ENCODE measurements at places on chromosomes 1 and 21.
A peak's percentile ranks its signal among the peaks of the same experiment; 100 is the strongest.

GRCh38 chr1:228048120-228048519 lies 34.4 kb upstream of the ARF1 start:
- no peak for DNase-seq

DNA sequence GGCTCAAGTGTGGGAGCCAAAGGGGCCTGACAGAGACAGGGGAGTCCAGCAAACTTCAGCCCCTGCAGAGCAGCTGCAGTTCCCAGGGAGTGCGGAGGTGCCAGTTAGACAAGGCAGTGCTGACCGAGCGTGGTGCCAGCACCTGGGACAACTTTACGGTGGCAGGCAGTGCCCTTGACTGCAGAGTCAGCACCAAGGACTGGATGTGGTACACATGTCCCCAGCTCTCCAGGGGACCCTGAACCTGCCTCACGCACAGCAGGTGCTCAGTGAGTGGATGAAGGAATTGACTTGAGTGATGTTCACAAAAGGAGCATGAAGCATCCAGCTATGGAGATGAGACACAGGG lies 296.5 kb downstream of the SIPA1L2 start:
- DNase-seq = no peak

- DNase-seq = no peak
Observed at GRCh38 chr1:224703702-224704101, 87.6 kb downstream of the CNIH3 start.

DNA sequence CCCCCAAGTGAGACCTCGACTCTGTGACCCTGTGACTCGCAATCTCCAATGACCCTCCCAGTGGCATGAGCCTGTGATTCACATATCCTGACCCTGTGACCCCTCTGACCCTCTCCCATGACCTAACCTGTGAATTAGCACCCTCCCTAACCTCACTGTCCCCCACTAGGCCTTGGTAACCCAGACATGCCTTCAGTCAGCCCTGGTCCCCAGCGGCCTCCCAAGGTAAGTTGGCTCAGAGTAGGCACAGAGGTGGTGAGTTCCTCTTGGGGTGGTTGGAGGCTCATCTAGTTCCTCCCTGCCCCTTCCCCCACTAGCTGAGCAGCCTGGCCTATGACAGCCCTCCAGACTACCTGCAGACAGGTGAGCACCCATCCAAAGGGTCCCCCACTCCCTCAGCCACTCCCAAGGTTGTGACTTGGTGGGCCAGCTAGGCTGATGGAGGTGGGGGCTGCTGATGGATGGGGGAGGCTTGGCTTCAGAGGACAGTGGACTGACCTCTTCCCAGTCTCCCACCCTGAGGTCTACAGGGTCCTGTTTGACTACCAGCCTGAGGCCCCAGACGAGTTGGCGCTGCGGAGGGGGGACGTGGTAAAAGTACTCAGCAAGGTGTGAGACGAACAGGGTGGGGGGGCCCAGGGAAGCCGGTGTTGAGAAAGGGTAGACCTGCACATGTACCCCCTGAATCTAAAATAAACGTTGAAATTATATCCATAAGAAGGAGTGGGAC lies 1.6 kb downstream of the SH3D21 start:
- no peak for DNase-seq

- peak; percentile 33 for DNase-seq
Observed at GRCh38 chr1:162498496-162498810, 835 bp downstream of the UHMK1 start.

DNA sequence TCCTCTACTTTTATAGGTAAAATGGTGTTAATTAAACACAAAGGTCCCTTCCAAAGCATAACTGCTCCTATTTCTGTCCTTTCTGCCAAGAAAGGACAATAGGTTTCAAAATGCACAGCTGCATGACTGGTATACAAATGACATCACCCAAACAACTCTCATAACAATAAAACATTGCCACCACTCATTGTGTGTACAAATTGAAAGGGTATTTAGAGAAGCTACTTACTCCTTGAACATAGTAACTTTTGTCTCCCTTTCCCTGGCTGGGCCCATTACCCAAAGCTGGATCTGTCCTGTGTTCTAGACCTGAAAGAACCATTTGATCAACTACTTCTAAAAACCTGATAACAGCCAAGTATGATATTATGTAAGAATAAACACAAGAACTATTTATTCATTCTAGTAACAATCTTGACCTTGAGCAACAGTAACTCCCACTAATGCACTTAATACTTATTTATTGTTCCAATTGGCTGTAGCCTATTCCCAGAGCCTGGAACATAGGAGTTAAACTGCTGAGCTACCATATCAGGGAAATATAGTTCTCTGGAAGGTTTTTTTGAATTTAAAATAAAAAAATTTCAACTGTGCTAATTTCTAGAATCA lies 38.2 kb downstream of the TTLL7 start:
- DNase-seq = no peak

- DNase-seq = no peak
Observed at GRCh38 chr1:27548858-27549719, 54.9 kb downstream of the AHDC1 start.

GRCh38 chr1:110962892-110963690 lies 631 bp downstream of the LRIF1 start:
- peak; percentile 87 for DNase-seq

GRCh38 chr21:45060675-45061311 lies 13.6 kb upstream of the ADARB1 start:
- no peak for DNase-seq

DNA sequence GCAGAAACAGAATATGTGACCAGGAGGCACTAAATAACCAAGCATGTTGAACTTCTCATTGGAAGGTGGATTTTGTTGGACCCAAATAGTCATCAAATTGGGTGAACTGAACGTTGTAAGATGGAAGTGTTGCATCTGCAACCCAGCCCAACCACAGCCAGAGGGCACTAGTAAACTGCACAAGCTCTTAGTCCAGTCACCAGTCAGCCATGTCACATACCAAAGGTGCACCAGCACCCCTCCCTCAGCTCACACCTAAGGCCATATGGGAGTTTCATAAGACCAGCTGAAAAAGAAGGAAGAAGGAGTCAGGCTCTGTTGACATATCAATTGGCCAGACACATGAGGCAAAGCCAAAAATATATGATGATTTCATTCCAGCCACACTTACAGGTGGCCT lies 481.7 kb upstream of the NR5A2 start:
- DNase-seq = peak; percentile 8

DNA sequence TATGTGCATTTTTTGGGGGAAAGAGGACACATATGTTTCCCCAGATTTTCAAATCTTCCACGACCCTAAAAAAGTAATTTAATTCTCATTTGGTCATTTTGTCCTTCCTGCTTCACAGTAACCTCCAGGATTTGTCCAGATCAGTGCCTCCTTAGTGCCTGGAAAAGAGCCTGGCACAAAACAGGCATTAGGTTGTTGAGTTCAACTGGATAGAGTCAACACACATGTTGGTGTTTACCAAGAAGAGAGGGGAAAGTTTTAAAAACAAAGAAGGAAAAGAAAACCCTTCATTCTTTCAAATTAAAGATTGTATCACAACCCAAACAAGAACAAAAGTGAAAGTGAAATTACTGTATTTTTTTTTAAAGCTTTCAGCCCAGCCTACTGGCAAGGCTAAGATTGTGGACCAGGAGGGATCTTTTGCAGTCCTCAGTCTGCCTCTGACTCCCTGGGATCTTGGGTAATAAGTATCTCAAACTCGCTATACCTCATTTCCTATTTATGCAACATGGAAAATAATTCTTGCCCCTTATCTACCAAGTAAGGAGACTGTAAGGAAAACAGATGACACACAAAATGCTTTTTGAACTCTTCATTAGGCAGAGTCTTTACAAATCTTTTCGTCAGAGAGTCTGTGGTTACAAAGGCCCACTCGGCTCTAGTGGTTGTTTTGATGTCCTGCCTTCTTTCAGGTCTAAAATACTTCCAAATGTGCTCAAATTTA lies 57.8 kb downstream of the ZNF281 start:
- DNase-seq = peak; percentile 42

DNA sequence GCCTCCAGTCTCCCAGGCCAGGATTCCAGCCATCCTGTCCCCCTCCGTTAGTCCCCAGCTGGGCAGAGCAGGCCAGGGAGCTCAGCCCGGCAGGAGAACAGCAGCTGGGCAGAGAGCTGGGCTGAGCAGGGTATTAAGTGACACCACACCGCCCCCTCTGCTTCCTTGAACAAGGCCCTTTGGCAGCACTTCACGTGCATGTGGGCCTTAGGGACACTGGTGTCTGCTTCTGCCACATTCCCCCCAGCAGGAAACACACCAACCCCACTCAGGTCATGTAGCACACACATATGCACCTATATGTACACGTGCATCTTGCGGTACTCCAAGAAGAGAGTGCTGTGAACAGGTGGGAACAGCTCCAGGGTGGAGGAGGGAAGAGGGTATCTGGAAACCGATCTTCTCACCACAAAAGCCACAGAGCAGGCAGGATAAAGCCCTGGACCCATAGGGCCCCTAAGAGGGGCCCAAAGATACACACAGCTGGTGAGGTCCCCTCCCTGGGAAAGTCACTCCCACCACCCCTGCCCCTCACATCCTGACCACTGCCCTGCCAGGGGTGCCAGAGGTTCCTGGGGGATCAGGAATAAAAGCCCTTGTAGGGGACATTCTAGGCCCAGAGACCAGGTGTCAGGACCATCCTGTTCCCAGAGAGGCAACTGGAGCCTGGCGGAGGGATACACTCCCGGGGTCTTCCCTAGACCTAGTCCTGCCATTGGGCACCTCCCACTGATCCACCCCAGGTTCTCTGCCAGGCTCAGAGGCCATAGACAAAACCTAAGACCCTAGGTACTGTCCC lies 4.5 kb downstream of the EPHA2 start:
- DNase-seq = peak; percentile 44
